ENCODE measurements at places on chromosomes 12 and 14.
A peak's percentile ranks its signal among the peaks of the same experiment; 100 is the strongest.

DNA sequence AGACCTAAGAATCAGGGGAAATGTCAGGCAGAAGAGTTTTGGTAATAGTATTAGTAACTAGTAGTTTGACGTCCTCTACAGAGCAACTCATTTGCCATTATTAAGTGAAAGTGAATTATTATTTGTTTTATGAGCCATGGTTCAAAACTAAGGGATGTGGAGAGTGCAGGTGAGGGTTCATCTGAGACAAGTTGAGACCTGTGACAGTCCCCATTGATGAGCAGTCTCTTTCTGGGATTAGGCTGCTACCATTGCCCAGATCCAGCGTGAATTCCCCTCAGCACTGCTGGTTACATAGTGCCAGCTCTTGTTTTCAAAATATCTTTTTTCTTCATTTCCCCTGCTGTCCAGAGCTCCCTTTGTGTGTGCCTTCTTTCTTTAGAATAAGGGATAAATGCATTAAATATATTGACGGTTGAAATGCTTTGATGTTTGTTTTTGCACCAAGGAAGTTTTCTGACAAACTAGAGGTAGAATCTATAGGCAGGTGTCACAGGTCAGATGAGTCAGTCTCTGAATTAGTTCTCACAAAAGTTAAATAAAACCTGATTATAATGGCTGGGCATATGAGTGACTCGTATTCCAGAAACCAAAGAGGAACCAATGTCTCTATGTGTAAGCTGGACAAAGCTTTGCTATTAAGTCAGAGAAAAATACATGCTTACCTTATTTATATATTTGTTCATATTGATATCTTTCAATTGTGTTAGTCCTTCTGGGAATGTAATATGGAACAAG lies 381.4 kb downstream of the TMEM117 start:
- no peak for DNase-seq

GRCh38 chr14:93510056-93510455 lies 79.3 kb downstream of the UNC79 start:
- no peak for DNase-seq

- no peak for DNase-seq
Observed at GRCh38 chr14:102352213-102352612, 10.5 kb downstream of the CINP start.

- DNase-seq = no peak
Observed at GRCh38 chr12:26767116-26767515, 65.9 kb downstream of the ITPR2 start.

DNA sequence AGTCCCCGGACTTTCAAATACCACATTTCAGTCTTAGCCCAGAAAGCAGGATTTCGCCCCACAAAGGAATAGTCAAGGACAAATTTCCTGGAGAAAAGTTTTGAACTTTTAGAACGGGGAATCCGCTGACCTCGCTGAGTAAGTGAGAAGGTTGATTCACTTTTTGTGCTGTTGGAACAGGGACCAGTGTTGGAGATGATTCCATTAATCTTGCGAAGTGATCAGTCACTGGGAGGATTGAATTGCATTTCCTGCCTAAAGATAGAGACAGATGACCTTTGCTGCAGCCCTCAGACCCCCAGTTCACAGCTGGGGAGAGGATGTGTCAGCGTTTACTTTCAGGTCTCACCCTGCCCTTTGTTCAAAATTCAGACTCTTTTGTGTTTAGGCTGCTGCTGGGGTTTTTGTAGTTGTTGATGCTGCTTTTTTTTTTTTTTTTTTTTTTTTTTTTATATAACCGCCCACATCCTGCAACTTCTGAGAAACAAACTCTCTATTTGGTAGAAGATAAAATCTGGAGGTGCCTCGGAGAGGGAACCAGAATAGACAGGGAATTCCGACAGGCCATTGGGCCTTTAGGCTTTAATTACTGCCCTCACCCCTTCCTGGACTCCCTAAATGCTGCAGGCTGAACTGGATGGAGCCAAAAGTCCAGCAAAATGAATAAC lies 9.8 kb upstream of the KDM2B start:
- DNase-seq = no peak

DNA sequence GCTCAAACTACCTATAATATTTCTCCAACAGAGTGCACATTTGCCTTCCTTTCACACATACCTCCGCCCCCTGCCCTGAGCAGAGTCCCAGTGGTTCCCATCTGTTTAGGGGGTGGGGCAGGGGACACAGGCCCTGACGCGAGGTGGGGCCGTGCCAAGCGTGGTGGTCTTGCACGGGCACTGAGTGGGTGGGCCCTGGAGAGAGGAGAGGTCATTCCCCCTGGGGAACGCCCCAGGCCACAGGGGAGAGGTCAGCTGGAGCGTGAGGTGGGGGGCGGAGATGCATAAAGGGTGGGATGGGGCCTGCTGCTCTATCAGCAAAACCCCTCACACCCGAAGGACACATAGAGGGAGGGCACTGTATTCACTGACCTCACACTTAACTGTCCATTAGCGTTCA lies 441.9 kb downstream of the TMEM121 start:
- no peak for DNase-seq

- no peak for DNase-seq
Observed at GRCh38 chr12:54042970-54043853, 10.4 kb downstream of the HOXC5 start.

GRCh38 chr12:47767216-47767724 lies 5.8 kb upstream of the SLC48A1 start:
- peak; percentile 62 for DNase-seq

DNA sequence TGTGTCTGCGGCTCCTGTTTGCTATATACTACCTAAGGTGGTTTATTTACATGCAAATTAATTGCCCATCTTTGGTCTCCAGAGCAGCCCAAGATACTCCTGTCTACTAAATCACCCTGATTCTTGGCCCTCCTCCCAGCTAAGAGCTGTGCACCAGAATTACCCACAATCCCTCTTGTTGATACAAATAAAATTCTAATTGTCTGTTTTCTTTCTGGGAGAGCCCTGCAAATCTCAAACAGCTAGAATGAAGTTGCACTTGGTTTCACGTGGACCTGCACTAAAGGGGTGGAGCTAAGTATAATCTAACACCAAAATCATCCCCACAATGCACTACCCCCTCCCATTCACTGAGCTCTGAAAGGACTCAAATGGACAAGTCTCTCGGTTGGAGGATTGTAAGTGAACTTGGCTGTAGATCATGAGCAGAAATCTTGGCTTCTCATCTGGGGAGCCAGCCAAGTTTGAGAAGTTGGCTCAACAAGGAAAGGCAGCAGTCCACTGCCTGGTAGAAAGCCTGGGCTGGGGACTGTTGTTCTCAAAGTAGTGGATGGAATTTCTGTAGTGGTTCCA lies 6.6 kb downstream of the MAX start:
- DNase-seq = peak; percentile 78

DNA sequence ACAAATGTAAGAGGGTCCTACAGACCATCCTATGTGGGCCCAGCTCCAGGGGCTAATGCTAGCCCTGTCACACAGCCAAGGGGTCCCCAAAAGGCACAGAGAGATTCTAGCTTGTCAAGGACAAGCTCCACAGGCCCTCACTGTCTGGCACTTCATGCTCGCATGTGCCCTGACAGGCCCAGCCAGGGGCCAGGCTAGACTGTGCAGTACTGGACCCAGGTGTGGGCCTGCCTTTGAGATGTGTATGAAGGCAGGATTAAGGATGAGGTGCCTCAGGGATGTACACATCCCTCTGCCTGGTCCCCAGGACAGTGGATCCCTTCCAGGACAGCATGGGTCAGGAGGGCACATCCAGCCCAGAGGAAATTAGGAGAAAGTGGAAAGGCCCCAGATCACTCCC lies 57.8 kb downstream of the VWF start:
- DNase-seq = no peak

- no peak for DNase-seq
Observed at GRCh38 chr12:67057072-67057471, 212.1 kb upstream of the CAND1 start.

GRCh38 chr14:91477388-91477787 lies 32.7 kb downstream of the PPP4R3A start:
- DNase-seq = no peak

DNA sequence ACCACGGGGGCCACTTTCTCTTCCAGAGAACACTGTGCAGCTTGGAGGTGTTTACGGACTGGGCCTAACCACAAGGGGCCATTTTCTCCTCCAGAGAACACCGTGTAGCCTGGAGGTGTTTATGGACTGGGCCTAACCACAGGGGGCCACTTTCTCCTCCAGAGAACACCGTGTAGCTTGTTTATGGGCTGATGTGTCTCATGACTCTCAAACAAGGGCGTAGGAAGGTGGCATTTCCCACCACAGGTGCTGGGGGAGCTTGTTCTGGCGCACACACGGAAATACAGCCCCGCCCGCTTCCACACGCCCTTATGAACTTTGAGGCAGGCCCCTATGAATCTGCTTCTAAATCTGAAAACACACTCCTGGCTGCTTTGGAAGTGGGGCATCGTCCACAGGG lies 174.6 kb upstream of the SFSWAP start:
- no peak for DNase-seq

GRCh38 chr14:33568935-33569579 lies 381.8 kb downstream of the EGLN3 start:
- no peak for DNase-seq

DNA sequence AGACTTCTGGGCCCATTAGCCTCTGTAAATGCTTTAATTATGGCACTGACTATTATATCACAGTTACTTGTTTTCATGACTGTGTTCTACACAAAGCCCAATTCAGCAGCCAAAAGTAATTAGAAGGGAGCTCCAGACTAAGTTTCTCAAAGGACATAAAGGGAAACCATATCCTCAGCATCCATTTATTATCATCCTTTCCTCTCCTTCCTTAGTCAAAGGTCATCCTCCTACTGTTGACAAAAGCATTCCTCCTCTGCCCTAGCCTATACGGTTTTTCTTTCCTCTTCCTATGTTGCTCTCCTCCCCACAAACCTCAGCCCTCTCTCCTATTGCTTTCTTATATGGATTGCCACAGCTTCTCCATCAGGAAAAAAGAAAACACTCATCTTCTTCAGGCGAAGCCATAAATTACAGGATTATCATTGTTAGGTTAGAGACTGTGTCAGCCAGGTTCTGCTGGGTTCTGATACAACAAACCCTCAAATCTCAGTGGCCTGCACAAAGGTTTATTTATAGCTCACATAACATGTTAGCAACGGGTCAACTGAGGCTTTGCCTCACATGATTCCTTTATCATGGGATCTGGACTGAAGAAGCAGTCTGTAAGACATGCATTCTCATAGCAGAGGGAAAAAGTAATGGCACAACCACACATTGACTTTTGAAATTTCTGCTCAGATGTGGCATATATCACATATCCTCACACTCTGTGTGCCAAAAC lies 207.2 kb downstream of the SLC5A8 start:
- DNase-seq = no peak

GRCh38 chr14:60189923-60190840 lies 25.0 kb upstream of the DHRS7 start:
- no peak for DNase-seq

DNA sequence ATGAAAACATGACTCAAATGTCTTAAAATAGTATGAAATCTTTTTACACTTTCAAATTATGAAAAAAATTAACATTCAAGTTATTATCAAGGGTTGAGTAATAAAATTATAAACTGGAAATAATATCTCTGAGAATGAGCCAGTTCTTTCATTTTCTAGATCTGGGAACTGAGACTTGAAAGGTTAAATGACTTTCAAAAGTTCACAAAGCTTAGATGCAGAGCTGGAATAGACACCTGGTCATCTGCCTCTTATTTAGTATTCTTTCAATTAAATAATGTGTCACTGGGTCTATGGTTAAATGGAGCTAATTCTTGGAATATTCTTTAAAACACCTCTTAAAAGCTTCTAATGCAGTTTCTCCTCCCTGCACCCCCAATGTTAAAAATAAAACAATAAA lies 86.6 kb downstream of the CDK17 start:
- DNase-seq = no peak

DNA sequence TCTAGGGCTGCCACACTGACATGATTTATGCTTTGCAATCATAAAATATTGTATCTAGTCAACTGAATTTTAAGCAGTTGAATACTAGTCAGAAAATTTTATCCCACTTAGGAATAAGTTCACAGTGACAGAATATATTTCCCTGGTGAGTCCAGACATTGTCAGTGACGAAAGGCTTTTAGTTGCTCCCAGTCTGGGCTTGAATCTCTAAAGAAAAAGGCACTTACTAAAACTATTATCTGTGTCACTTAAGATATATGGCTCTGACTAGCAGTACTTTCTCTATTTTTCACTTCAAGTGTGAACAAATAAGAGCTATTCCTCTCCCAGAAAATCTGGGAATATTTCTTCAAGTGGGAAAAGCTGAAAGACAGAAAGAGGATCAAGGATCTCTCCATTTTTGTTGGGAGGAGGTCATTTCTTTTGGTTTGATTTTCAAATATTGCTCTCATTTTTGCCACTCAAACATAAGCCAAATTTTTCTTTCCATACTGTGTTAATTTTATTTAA lies 1262.3 kb upstream of the USP15 start:
- no peak for DNase-seq

DNA sequence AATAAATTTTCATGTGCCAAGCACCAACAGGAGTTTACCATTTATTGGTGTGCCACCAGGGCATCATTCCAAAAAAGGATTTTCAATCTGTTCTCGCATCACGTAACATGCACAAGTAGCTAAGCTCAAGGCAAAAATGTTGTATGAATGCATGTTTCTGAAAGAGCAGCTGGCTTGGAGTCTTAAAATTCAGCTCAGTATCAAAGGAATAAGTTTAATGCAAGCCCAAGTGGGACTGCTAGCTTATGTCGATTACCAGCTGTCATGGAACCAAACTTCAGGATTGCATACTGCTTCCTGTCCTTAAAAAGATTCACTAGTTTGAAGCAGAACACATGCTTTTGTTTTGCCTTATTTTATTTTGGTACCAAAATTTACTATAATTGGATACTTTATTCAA lies 437.0 kb downstream of the FSCB start:
- DNase-seq = no peak

- no peak for DNase-seq
Observed at GRCh38 chr12:129036135-129036534, 182.9 kb downstream of the GLT1D1 start.

DNA sequence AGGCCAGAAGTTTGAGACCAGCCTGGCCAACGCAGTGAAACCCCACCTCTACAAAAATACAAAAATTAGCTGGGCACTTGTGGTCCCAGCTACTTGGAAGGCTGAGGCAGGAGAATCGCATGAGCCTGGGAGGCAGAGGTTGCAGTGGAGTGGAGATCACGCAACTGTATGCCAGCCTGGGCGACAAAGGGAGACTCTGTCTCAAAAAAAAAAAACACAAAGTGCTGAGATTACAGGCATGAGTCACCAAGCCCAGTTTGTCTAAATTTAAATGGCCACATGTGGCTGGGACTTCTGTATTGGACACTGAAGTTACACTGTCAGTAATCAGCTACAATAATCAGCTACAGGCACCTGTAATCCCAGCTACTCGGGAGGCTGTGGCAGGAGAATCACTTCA lies 100.9 kb upstream of the AEBP2 start:
- no peak for DNase-seq

DNA sequence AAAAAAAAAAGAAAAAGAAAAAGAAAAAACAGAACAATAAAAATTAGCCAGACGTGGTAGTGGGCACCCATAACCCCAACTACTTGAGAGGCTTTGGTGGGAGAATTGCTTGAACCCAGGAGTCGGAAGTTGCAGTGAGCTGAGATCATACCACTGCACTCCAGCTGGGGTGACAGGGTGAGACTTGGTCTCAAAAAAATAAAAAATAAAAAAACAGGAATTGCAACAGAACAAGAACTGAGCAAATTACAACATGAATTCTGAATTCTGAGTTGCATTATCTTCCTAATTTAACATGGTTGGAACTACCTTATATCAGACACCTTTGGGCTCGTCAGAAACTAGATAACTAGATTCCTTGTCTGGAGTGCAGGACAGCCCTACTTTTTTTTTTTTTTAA lies 53.3 kb upstream of the NR2C1 start:
- DNase-seq = no peak

Measured in left lobe of liver (tissue), 2 donors.